ENCODE measurements at places on chromosomes 6 and 20. TPM values are rescaled to one million over a fixed set of nuclear protein-coding genes. Genes with fewer than 3 reads are reported as not detected.

IP6K3 gene
- 1.3 TPM for total RNA-seq

NXT1 gene
- 29.4 TPM for total RNA-seq

RNF182 gene
- 0.39 TPM for total RNA-seq

CEP57L1 gene
- 28.3 TPM for total RNA-seq

OPRL1 gene
- 1.5 TPM for total RNA-seq

TSBP1 gene
- not detected for total RNA-seq

C6orf132 gene
- total RNA-seq = 2.5 TPM
